ENCODE measurements at places on chromosomes 5 and 9. TPM values are rescaled to one million over a fixed set of nuclear protein-coding genes. Genes with fewer than 3 reads are reported as not detected.

GRCh38 chr9:97176206-97176605 is 131.3 kb upstream of the CCDC180 start:
- no peaks in the 10 kb centered on the region for H3K27me3 ChIP-seq
- no peak overlapping the region for H3K27ac ChIP-seq
- DNase-seq, result no peak
- no peak overlapping the region for H3K4me3 ChIP-seq
- no peaks in the 10 kb centered on the region for H3K36me3 ChIP-seq
- H3K4me1 ChIP-seq, result no peaks in the 10 kb centered on the region

GRCh38 chr9:9791611-9792010 is 821.2 kb downstream of the PTPRD start:
- H3K27ac ChIP-seq, result no peak overlapping the region
- no peaks in the 10 kb centered on the region for H3K36me3 ChIP-seq
- DNase-seq, result no peak
- H3K27me3 ChIP-seq, result no peaks in the 10 kb centered on the region
- H3K4me3 ChIP-seq, result no peak overlapping the region
- no peaks in the 10 kb centered on the region for H3K4me1 ChIP-seq

GRCh38 chr5:97100476-97100875 is 41.9 kb downstream of the LIX1 start:
- DNase-seq, result no peak
- no peaks in the 10 kb centered on the region for H3K27me3 ChIP-seq
- H3K27ac ChIP-seq, result no peak overlapping the region
- no peak overlapping the region for H3K4me3 ChIP-seq

Gene PLAC8L1
- not detected for total RNA-seq

DNA sequence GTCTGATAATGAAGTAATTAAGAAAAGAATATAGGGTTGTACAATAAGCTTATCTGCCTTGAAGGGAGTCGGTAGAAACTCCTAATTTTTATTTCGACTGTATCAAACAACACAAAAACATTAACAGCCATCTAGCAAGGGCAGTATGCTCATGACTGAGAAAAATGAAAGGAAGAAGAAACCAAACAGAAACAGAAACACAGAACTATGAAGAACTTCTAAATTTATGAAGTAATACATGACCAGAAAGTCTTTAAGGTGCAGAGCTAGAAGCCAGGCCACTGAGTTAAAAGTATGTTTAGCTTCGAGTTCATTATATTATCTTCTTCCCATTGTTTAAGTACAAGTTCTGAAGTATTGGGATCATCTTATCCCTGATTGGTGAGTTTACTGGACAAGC is 367.3 kb upstream of the C9orf72 start:
- no peaks in the 10 kb centered on the region for H3K4me1 ChIP-seq
- DNase-seq, result no peak
- no peaks in the 10 kb centered on the region for H3K36me3 ChIP-seq
- no peaks in the 10 kb centered on the region for H3K27me3 ChIP-seq
- H3K4me3 ChIP-seq, result no peak overlapping the region

GRCh38 chr9:69188975-69189374 is 14.9 kb downstream of the TJP2 start:
- peak overlapping the region; percentile 82 for H3K27ac ChIP-seq
- H3K36me3 ChIP-seq, result no peaks in the 10 kb centered on the region
- no peaks in the 10 kb centered on the region for H3K27me3 ChIP-seq
- DNase-seq, result no peak
- peaks cover 100% of the 10 kb centered on the region for H3K4me1 ChIP-seq
- no peak overlapping the region for H3K4me3 ChIP-seq

Gene ENTPD2
- total RNA-seq, result 0.87 TPM

GRCh38 chr9:6819529-6819928 is 61.8 kb downstream of the KDM4C start:
- no peak for DNase-seq
- H3K36me3 ChIP-seq, result peaks cover 21% of the 10 kb centered on the region
- peak overlapping the region; percentile 4 for H3K27ac ChIP-seq
- H3K4me1 ChIP-seq, result peaks cover 22% of the 10 kb centered on the region
- H3K4me3 ChIP-seq, result no peak overlapping the region

- peak overlapping the region; percentile 45 for H3K27ac ChIP-seq
- H3K4me1 ChIP-seq, result peaks cover 47% of the 10 kb centered on the region
- H3K36me3 ChIP-seq, result no peaks in the 10 kb centered on the region
Observed at GRCh38 chr9:133506653-133507038, 18.1 kb downstream of the MYMK start.

DNA sequence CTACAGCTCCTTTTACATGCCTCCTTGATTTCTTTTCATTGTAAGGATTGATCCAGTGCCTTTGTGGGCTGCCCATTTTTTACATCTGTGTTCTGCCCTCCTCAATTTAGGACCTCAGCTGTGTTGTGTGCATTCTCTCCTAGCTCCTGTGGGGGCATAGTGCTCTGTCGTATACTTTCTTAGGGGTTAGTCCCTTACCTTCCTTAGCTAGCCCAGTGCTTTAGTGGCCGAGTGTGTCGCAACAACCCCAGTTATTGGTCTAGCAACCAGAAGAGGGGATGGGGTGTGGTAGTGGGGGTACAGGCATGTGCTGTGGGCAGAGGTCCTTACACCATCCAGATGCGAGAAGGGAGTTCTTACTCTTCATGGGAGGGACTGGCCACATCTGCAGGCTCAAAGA is 12.1 kb downstream of the MTRR start:
- H3K27me3 ChIP-seq, result no peaks in the 10 kb centered on the region
- peaks cover 68% of the 10 kb centered on the region for H3K36me3 ChIP-seq
- no peak overlapping the region for H3K27ac ChIP-seq
- H3K4me1 ChIP-seq, result peaks cover 50% of the 10 kb centered on the region
- DNase-seq, result no peak

- no peak overlapping the region for H3K4me3 ChIP-seq
- no peak for DNase-seq
- H3K4me1 ChIP-seq, result no peaks in the 10 kb centered on the region
- H3K36me3 ChIP-seq, result no peaks in the 10 kb centered on the region
- H3K27ac ChIP-seq, result no peak overlapping the region
Observed at GRCh38 chr9:7760014-7760415, 39.6 kb downstream of the DMAC1 start.

- no peaks in the 10 kb centered on the region for H3K36me3 ChIP-seq
- no peak overlapping the region for H3K27ac ChIP-seq
- DNase-seq, result no peak
- H3K4me1 ChIP-seq, result peaks cover 15% of the 10 kb centered on the region
- H3K27me3 ChIP-seq, result 0 out of 3 replicates have a peak, but pooled peaks cover 3% of the 10 kb centered on the region
Observed at GRCh38 chr9:38526591-38526990, 93.8 kb downstream of the ANKRD18A start.

GRCh38 chr9:107397076-107398044 is 92.2 kb downstream of the KLF4 start:
- no peaks in the 10 kb centered on the region for H3K27me3 ChIP-seq
- H3K4me3 ChIP-seq, result no peak overlapping the region
- H3K27ac ChIP-seq, result no peak overlapping the region
- DNase-seq, result no peak
- no peaks in the 10 kb centered on the region for H3K36me3 ChIP-seq

DNA sequence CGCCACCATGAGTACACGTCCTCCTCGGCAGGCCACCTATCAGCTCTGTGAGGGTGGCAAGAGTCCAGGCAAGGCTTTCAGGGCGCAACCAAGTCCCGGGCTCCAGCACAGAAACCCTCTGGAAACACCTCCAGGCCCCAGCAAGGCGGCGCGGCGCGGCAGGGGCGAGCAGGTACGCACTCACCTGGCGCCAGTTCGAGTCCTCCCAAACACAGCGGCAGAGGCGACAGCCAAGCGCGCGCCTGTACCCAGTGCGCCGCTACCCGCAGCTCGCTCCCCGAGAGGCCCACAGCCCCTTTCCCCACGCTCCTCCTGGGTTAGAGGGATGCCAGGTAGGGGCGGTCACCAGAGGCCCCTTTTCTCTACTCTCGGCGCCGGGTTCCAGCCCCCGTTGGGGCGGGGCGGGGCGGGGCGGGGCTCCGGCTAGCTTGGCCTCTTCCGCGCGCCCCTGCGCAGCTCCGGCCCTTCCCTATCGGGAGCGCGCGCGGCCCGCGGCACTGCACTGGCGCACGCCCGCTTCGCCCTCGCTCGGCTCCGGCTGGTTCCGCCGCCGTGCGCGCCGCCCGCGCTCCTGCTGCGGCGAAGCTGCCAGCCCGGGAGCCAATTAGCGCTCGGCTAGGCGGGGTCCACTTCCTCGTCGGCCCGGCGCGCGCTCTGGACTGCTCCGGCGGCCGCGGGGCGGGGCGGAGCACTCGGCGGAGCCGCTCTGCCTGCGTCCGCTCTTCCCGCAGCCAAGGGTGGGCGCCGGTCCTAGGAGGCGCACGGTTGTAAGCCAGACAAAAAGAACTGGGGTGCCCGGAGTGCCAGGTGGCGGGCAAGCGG is at the start of the genes NMRK1 and OSTF1:
Gene NMRK1, minus strand, starts transcription at position 332 of the 822 bp plus-strand sequence. CDS start 5,040 bp downstream, outside the sequence.
Gene OSTF1, plus strand, starts transcription at position 691 of the 822 bp plus-strand sequence. CDS start 179 bp downstream, outside the sequence.
- H3K4me3 ChIP-seq, result peak within 1 kb of the TSS; percentile 98
- H3K4me1 ChIP-seq, result peaks cover 78% of the 10 kb centered on the region
- peak; percentile 86 for DNase-seq
- H3K36me3 ChIP-seq, result no peaks in the 10 kb centered on the region
- peak within 1 kb of the TSS; percentile 98 for H3K27ac ChIP-seq

DNA sequence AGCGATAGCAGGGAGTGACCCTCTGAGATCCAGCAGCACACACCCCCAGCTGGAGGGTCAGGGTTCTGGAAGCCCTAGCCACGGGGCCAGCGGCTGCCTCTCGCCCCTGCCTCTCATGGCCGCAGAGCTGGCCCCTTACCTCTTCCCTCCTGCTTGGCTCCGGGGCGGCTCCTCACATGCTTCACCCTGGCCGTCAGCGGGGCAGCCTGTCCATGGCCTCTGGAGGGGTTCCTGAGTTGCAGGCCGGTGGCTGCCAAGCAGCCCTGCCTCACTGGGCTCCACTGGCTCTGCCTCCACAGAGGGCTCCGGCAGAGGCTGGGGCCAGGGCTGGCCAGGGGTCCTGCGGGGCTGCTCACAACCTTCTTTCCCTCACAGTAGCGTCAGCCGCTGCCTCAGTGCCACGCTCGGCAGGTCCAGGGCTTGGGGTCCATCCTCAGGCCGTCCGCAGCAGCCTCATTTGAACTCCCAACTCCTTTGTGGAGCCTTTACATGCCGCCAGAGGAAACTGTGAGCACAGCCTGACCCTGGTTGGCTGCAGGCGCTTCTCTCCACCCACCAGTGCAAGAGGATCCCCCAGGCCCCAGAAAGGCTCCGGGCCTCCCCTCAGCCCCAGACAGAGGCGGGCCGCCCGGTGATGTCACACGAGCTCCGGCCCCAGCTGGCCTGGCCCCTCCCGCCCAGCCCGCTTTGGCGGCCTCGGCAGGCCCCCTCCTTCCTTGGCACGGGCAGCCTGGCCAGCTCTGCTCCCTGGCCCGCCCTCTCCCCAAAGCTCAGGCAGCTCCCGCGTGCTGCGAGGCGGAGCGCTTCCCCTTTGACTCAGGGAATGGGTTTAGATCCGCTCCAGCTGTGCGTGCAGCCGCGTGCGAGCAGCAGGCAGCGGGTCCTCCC is at the start of gene ANGPTL2:
Gene ANGPTL2, minus strand, starts transcription at position 460 of the 888 bp plus-strand sequence. CDS start 13,904 bp downstream, outside the sequence.
- no peaks in the 10 kb centered on the region for H3K27me3 ChIP-seq
- H3K4me1 ChIP-seq, result peaks cover 25% of the 10 kb centered on the region
- H3K4me3 ChIP-seq, result peak within 1 kb of the TSS; percentile 60
- H3K27ac ChIP-seq, result peak within 1 kb of the TSS; percentile 23
- no peaks in the 10 kb centered on the region for H3K36me3 ChIP-seq

- no peaks in the 10 kb centered on the region for H3K27me3 ChIP-seq
- no peak overlapping the region for H3K27ac ChIP-seq
- no peaks in the 10 kb centered on the region for H3K36me3 ChIP-seq
- H3K4me3 ChIP-seq, result no peak overlapping the region
- H3K4me1 ChIP-seq, result no peaks in the 10 kb centered on the region
Observed at GRCh38 chr5:163409384-163409783, 28.0 kb upstream of the CCNG1 start.

GRCh38 chr5:6269925-6270324 is 108.4 kb downstream of the MED10 start:
- DNase-seq, result no peak
- H3K27me3 ChIP-seq, result no peaks in the 10 kb centered on the region
- no peaks in the 10 kb centered on the region for H3K4me1 ChIP-seq

DNA sequence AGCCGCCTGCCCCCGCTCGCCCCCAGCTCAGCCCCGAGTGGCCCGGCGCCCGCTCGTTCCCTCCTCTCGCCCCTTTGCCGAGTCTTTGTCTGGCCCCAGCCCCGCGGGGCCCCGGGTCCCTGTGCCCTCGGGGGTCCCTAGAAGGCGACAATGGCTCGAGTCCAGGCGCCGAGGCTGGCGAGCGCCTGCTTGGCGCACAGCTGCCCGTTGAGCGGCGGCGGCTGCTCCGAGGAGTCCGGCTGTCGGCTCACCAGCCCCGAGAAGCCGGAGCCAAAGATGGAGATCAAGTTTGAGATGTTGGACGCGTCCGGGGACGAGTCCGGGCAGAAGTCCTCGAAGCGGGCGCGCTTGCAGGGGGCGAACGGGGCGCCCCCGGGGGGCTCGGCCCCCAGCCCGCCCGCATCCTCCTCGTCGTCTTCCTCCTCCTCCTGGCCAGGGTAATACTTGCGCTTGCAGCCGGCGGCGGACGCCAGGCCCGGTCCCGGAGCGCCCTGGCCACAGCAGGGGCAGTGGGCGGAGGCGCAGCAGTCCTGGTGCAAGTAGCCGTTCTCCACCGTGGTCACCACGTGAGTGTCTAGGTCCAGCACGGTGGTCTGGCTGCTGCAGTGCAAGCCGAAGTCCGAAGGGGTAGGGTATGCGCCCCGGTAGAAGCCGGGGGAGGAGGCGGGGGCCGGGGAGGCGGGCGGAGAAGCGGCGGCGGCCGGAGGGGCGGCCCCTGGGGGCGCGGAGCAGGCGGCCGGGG is 1.2 kb downstream of the IER5L start:
- H3K4me1 ChIP-seq, result peaks cover 59% of the 10 kb centered on the region
- H3K27ac ChIP-seq, result peak overlapping the region; percentile 82
- DNase-seq, result no peak
- no peaks in the 10 kb centered on the region for H3K36me3 ChIP-seq
- peak overlapping the region; percentile 93 for H3K4me3 ChIP-seq

DNA sequence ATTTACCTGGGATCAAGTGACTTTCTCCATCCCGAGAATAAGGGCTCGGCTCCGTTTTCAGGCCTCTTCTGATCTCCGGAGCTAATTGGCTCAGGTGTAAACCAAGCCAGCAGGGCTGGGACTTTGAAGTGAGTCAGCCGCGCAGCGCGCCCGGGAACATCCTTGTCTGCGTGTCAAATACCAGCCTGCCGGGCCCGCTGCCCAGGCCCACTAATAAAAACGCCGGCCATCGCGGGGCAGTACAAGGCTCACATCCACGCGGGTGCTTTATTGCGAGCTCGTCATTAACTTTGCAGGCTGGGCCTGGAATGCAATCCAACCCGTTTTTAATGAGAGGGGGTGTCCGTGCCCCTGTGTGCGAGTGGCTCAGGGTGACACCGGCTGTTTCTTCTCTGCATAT is 416.8 kb downstream of the IRX2 start:
- no peaks in the 10 kb centered on the region for H3K4me1 ChIP-seq
- no peak overlapping the region for H3K4me3 ChIP-seq
- no peaks in the 10 kb centered on the region for H3K36me3 ChIP-seq
- DNase-seq, result no peak
- no peak overlapping the region for H3K27ac ChIP-seq

Gene PCDH12
- not detected for total RNA-seq

Gene CAST
- 67.6 TPM for total RNA-seq

All from HepG2 (cell line).